ENCODE measurements at places on chromosomes 2 and 18. TPM values are rescaled to one million over a fixed set of nuclear protein-coding genes. Genes with fewer than 3 reads are reported as not detected.

- no peak for DNase-seq
These were observed 121.3 kb downstream of the CDC42EP3 start for GRCh38 chr2:37550190-37550589.

GRCh38 chr2:210965472-210965871 is 409.1 kb downstream of the CPS1 start:
- DNase-seq: no peak

The RSAD2 gene
- 6.9 TPM for total RNA-seq

- no peak for DNase-seq
These were observed 58.5 kb downstream of the ROCK1 start for GRCh38 chr18:21053127-21053526.

- no peak for DNase-seq
These were observed 376.4 kb downstream of the ZEB2 start for GRCh38 chr2:144143294-144144151.

The WNT10A gene
- total RNA-seq: not detected
